EH (cell line): ENCODE measurements at places on chromosomes 3 and 15.
A peak's percentile ranks its signal among the peaks of the same experiment; 100 is the strongest.

DNA sequence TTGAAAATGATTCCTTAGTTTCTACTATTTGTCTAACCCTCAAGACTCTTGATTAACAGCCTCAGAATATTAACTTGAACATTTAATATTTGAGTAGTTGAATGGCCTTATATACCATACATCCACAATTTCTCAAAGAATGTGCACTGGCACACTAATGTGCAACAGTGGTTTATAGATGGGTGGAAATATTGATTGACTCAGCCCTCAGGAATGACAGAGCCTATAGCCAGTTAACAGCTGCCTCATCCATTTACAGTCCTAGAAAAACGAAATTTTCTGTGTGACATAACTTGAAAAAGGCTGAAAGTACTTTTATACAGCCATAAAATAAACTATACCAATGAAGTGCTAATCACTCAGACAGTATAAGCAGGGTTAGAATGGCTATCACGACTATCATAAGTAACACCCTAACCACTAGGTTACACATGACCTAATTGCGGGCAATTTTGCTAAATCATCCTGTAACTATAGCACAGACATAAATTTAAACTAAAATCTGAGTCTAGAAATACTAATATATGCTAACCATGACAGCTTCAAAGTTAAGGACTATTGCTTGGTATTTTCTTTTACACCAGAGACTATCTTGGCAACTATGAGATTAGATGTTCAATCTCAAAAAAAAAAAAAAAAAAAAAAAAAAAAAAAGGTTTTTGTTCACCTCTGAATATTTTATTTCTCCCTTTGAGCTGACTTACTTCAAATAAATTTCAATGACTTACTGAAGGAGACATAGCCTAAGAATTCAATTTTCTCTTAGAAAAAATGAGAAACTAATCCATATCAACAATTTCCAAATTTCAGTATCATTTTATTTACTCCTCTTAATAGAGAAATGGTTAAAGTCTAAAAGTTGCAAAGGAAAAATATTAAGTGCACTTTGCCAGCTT is 9.3 kb downstream of the SECISBP2L start:
- peak; percentile 79 for DNase-seq

DNA sequence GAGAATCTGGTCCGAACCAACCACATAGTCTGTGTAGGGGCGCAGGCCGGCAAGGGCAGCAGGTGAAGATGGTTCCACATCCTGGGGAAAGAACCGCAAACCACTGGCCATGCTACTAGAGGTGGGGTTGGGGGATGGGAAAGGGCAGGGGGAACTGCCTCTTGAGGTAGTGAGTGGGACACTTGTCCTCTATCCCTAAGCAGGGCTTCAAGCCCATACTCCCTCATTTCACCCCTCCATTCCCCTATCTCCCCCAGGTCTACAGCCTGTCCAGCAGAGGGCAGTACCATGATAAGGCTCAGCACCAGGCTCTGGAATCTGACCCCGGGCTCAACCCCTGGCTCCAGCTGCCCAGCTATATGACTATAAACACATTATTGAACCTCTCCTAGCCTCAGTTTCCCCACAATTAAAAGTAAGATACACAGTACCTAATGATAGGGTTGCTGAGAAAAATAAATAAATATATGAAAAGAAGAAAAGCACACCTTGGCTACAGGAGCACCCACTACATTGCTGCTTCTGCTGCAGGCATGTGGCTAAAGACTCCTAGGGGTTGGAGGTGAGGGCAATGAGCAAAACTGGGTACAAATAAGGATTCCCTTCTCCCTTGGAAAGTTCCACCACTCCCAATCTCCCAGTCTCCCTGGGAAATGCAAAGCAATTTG is 6.3 kb downstream of the GORASP1 start:
- DNase-seq: peak; percentile 56

GRCh38 chr3:118181274-118181673 is 853.4 kb downstream of the IGSF11 start:
- no peak for DNase-seq

GRCh38 chr15:90782442-90782841 is 65.3 kb downstream of the BLM start:
- DNase-seq: no peak

DNA sequence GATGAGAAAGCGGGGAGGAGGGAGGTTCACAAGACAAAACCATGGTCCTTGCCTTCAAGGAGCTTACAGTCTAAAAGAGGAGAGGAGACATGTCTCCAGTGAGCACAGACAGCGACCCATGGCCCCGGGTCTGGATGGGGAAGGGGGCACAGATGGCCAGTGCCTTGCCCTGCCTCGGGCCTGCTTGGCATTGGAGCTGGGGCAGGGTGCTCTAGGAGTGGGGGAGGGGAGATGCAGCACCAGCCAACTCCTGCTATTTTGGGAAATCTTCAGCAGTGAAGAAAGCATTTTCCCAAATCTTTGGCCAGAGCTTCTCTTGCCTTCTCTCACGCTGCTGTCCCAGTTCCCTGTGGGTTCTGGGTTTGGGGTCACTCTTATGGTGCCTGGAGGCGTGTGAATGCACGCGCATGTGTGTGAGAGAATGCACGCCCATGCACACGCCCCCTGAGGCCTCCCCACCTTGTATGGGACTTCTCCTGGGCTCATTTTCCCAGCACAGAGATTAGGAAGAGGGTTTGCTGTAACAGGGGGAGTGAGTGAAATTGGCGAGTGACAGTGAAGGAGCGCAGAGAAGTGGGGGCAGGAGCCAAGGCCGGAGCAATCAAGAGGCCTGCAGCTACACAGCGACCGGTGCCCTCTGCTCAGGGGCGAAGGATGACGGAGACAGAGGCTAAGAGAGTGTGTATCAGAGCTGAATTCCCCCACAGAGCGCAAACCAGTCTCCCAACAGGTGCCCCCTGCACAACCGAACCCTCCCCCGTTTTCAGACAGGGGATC is 71.5 kb downstream of the SEMA5B start:
- no peak for DNase-seq

DNA sequence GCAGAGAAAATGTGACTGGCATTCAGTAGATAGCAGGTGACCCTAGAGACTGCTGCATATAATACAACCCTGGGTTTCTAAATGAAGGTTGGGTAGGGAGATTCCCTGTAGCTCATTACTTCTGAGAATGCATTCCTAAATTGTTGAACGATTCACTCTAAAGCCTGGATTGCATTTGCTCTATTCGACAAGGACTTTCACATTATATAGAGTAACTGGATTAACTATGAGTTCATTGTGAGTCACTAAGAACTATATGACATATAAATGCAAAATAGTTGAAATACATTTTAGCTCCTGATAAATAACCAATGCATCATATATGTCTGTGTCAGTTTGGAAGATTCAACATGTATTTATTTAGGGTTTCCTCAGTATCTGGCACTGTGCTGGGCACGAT is 294.7 kb upstream of the CCDC54 start:
- DNase-seq: peak; percentile 16

DNA sequence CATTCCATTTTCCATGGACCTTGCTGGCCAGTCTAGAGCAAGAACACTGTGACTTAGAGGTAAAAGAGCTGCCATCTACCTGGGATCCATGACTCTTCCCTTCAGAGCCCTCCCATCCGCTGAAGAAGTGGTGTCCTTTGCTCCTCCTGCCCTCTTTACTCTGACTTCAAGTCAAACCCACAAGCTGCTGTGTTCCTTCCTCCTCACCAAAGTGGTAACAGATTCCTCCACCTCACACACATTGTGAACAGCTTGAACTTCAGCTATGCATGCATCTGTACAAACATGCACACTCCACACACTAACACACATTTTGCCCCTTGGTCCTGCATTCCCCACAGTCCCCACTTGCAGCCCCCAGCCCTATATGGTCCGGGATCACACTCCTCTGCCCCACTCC is 990 bp downstream of the IQCF5 start:
- no peak for DNase-seq

DNA sequence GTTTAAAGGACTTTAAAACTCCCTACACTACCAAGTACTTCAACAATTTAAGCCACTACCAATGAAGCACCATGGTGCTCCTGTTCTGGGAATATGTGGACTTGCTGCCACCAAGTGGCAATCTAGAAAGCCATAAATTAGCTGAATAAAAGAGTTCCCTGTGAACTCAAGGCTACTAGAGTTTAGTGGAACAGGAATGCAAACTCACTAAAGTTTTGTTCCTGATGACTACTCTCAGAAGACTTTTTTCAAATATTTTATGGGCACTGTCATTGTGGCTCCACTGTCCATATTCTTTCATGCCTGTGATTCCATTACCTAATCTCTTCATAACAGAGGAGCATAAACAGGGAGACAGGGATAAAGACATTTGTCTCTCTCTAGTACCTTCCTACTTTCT is 63.9 kb downstream of the TMCC1 start:
- peak; percentile 97 for DNase-seq

DNA sequence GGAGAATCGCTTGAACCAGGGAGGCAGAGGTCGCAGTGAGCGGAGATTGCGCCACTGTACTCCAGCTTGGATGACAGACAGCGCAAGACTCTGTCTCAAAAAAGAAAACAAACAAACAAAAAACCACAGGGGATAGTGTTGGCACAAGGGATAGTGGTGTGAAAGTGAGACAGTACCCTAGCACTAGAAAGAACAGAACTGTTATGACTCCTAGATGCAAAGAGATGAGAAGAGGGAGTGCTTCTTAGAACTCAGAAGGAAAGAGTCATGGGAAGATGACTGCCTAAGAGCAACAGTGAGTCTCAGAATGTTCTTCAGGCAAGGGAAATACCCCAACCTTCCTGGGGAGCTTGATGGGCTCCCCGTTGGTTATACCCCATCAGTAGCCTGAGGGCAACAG is 17.8 kb upstream of the ZNF770 start:
- no peak for DNase-seq

GRCh38 chr15:44084171-44084570 is 110.9 kb downstream of the FRMD5 start:
- no peak for DNase-seq

DNA sequence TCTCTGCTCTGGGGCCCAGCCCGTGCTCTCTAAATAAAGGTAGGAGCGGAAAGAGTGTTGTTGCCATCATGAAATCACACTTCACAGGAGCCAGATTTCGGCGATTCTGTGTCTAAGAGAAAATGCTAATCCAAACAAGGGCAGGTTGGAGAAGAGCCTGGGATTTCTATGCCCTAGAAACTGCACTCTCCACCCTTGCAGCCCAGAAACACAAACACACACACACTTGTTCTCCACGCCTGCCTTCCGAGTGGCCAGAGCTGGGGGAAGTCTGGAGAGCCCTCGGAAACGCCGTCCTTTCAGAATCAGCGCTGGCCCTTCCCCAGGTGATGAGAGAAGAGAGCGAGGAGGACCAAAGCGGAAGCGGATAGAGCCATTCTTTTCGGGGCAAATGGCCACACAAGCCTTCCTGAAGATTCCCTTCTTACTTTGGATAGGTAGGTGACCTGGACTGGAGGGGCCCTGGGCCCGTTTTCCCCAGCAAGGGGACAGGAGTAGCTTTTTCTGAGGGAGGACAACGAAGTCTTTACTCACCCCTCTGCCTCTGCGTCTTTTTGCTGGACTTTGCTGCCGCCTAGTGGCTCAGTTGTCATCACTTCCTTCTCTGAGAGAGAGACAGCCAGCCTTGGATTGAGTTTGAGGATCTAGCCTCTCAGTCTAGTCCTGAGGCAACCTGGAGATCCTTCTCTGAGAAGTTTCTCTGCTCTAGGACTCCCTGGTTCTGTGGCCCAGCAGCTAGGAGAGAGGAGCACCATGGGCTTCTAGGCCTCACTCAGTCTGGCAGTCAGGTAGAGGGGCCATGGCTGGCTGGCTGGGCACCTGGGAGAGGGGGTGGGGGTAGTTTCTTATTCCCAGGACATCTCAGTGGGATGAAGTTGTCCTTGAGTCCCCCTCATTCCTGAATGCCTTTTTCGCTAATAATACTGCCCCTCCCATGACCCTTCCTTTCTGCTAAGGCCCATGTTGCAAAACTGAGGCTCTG is 37.7 kb downstream of the SENP8 start:
- peak; percentile 83 for DNase-seq

DNA sequence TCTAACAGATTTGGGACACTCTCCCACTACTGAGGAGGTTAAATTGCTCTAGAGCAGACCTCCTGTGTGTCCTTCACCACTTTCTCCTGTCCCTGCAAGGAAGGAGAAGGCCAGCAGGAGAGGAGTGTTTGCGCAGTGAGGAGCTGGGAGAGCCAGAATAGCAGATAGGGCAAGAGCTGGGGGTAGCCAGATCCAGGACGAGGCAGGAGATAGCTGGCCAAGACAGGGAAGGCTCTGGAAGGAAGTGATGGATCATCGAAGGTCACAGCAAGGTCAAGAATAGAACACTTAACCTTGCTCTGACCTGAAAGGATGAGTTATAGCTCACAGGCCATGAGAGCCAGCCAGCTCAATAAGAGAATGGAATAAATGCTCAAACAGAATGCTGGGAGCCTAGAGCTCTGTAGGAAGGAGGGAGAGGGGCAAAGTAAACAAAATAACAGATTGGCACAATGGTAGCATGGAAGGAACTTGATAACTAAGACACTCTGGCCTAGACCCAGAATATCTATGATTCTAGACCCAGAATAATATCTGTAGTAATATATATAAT is 37.5 kb upstream of the FSIP1 start:
- DNase-seq: peak; percentile 27

- DNase-seq: no peak
Measured at GRCh38 chr3:54067055-54067698, 55.2 kb upstream of the CACNA2D3 start.

- no peak for DNase-seq
Measured at GRCh38 chr15:52054381-52054780, 35.4 kb downstream of the MAPK6 start.

- DNase-seq: no peak
Measured at GRCh38 chr15:92584105-92584504, 71.5 kb downstream of the FAM174B start.

DNA sequence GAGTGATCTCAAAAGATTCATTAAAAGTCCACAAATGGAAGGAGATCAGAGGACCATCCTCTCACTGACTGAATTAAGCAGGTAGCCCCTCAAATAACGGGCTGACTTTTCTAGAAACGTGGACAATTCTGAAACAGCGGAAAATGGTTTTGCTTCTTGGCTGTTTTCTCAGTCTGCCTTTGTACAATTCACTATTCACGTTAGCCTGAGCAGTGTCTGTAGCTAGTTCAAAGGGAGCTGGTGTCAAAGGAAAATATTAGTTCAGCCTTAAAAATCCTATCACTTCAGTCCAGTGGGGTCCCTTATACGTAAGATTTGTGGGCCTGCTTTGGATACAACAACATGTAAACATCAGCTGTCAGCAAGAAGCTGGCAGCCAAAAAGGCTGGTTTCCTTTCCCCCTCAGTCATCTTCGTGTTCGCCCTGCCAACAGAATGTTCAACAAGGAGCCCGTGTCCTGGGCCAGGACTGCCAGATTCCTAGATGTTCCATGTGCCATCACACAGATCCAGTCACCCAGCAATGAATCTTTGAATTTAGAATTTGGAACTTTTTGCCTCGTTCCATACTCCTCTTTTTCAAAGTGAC is 19.3 kb downstream of the LMCD1 start:
- no peak for DNase-seq

DNA sequence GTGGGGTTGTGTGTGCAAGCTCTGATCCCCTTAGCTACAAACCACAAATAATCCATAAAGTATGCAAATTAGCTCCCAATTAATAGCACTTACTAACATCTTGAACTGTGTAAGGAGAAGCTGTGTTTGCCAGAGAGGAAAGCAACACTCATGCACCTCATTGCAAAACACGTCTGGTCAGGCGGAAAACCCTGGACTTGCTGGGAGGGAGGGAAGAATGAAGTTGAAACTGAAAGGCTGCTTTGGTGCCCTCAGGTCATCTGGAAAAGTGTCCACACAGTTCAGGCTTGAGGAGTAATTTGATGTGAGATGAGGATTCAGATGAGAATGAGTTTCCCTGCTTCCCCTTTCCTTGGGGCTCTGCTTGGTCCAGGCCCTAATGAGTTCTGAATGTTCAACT is 185.5 kb upstream of the ANKRD28 start:
- peak; percentile 88 for DNase-seq

- DNase-seq: no peak
Measured at GRCh38 chr3:127072221-127072771, 89.4 kb downstream of the PLXNA1 start.

GRCh38 chr15:73602446-73602843 is 30.7 kb downstream of the NPTN start:
- peak; percentile 22 for DNase-seq
